Endothelial cell of umbilical vein (primary cell): ENCODE measurements at places on chromosomes 2 and 18.

DNA sequence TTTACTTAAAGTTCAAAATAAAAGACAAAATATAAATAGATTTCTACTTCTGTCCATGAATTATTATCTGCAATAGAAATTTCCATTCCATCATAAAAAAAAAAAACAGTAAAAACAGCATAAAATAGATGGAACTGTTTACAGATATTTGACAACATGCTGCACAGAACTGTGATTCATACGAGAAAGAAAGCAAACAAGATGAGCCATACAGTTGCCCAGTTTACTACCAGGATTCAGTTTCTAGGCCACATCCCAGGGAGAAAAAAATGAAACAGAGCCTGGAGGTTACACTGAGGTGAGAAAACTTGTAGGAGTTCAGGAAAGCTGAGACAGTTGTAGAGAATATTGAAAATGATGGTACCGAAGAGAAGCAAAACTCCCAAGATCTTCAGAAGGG lies 1426.9 kb upstream of the ACVR2A start:
- no peak for DNase-seq

DNA sequence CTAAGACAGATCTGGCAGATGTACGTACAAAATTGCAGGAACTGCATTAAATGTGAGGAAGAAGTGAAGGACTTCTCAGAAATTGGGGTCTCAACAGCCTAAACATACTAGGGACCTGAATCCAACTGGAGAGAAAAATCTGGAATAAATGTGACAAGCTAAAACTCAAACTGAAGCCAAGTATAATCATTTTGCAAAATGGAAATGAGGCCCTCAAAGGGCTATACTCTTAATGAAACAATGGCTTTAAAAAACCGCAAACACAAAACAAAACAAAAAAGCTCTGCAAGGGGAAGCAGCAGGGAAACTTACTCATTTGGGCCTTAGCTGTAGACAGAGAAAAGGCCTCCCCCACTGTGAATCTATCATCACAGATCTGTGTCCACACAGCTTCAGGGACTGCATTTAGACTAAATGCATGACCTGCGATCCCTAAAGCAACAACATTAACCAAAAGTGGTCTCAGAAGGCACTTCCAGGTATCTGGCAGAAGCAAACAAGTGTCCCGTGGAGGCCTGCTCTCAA lies 63.2 kb downstream of the CCBE1 start:
- DNase-seq: no peak

DNA sequence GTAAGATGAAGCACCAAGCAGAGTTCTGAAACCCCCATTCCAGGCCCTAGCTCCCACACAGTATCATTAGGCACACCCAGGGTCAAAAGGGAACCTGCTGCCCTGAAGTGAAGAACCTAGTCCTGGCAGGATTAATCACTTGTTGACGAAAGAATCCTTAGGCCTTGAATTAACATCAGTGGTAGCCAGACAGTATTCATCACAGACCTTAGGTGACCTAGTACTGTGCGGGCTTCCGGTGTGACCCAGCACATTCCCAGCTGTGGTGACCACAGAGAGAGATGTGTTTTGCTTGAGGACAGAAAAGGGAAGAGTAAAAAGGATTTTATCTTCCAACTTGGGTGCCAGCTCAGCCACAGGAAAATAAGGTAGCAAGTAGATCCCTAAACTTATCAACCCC lies 1071.4 kb upstream of the FAM98A start:
- no peak for DNase-seq

DNA sequence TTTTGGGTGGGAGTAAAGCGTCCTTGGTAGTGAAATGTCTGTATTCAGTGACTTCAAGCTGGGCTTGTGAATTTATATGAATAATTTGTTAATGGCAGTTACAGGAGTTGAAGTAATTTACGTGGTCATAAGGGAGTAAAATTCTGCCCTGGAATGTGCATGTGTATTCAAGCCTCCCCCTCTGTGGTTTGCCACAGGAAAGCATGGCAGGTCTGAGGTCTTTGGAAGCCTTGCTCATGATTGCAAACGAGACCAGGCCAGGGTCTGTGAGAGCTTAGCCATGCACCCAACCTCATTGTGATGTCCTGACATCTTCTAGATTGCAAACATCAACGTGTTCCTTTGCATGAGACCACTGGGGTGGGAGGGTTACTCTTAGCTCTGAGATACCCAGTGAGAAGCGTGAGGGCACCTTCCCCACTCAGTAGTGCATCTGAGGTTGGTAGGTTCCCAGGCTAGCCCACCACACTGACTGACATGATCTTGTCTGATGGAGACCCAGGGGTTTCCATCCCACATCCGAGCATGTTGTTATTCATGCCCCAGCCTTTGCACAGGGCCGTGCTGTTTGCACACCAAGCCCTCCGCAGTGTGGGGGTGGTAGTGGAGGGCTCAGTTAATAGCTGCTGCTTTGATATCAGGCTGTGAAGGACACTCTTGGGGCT lies 216.5 kb downstream of the KLHL29 start:
- DNase-seq: no peak

- DNase-seq: no peak
Observed at GRCh38 chr2:157764386-157764785, 111.7 kb downstream of the ACVR1 start.

GRCh38 chr2:124065636-124066035 lies 40.5 kb downstream of the CNTNAP5 start:
- no peak for DNase-seq

DNA sequence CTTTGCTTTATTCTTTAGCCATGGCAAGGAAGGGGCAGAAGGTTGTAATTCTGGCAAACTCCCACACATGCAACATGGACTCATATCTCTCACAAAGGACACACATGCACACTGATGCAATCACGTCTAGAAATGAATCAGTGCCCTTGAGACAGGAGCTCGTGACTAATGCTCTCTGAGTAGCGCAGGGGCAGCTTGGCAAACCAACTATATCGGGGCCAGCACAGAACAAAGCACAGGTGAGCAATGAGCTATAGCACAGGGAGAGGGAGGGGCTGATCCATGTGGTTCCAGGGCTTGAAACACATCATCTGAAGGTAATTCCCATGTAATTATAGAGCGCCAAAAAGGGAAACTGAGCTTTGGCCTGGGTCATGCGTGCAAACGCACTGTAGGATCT lies 165.2 kb upstream of the KLF7 start:
- DNase-seq: peak; percentile 93

- no peak for DNase-seq
Observed at GRCh38 chr18:40356168-40356567, 1598.9 kb upstream of the PIK3C3 start.

DNA sequence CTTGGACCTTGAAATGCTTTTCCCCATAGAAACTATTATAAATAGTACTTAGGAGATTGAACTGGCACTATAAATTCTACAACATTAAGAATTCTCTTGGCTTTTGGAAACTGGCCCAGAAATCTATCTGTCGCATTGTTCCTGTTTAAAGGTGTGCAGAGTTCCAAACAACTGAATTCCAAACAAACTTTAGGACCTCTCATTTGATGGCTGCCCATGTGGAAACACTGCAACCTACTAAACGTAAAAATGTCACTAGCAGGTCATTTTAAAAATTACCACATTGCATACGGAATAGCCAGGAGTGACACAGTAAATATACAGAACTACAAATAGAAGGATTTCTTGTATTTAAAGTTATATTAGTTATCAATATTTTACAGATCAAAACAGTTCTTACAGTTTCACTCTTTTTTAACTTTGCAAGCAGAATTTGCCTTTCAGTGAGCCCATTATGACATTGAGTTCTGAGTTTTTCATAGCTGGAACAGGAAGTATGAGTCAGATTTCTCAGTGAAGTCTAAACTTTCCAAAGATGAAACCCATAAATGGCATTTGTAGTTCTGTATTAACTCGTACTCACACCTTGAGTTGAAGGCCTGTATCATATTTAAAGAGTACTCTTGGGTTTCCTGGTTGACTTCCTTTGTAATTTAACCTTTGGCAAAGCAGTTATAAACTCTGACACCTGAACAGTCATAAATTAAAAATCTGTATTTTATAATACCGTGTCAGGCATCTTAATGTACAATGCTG lies 142.3 kb upstream of the BOD1L2 start:
- DNase-seq: peak; percentile 82

GRCh38 chr2:11336189-11336588 lies 8.2 kb downstream of the ROCK2 start:
- DNase-seq: no peak

DNA sequence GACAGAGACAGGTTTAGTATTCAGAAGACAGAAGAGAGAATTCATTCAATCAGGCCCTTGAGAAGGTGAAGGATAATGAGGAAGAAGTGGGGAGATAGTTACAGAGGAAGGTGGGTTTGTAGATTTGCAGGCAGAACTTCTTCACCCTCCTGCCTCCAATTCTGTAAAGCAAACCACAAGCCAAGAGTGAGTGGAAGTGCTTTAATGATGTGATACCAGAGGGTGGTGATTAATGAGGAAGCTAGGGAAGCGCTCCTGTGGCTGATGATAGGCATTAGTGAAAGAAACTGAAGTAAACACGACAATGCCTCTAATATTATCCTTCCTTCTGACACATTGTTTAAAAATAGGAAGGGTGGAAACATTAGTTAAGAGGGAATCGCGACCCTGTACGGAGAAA lies 78.2 kb downstream of the CAPN13 start:
- no peak for DNase-seq

GRCh38 chr2:170481201-170481600 lies 233.9 kb upstream of the SP5 start:
- DNase-seq: no peak

DNA sequence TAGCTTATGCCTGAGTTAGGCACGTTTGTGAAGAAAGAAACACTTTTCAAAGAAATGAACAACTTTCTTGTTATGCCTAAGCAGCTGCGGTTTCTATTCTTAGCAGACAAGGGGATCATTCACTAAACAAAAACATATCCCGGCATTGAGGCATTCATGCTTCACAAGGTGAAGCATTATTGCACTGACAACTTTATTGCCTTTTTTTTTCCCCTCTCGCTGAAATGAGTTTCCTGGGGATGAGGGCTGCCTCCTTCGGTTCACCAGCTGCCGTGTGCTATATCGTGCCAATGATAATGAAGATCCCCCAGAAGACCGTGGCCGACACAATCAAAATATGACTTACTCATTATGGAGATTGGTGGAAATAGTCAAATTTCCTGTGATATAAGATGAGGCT lies 288.2 kb upstream of the ST6GAL2 start:
- DNase-seq: no peak

DNA sequence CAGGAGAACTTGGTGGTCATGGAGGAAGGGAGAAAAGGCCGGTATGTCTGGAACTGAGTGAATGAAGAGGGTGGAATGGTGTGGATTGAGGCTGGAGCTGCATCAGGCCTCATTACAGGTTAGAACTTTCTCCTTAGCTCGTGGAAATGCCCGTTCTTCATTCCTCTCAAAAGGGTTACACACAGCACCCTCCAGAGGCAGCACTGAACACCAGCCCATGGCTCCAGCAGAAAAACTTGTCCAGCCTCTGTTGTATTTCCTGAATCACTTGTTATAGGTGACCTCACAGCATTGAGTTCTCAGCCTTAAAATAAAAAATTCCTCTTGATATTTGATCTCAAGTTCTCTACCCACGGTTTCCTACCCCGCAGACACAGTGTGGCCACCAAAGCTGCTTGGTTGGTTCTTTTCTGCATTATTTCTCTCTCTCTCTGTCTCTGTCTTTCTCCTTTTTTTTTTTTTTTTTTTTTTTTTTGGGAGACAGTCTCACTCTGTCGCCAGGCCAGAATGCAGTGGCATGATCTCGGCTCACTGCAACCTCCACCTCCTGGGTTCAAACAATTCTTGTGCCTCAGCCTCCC lies 89.6 kb downstream of the ITGB1BP1 start:
- DNase-seq: peak; percentile 84

DNA sequence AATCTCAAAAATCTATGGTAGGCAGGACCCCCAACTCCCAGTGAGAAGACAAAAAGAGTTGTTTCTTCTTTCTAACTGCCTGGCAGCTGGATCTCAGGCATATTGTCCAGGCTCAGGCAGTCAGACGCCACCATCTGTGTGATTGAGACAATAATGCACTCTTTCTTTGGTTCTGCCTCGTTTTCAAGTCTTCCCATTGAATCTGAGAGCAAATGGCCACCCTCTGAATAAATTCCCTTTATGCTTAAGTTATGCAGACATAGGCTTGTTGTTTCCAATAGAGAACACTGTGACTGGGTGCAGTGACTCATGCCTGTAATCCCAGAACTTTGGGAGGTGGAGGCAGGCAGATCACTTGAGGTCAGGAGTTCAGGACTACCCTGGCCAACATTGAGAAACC lies 15.3 kb upstream of the CD207 start:
- DNase-seq: no peak

DNA sequence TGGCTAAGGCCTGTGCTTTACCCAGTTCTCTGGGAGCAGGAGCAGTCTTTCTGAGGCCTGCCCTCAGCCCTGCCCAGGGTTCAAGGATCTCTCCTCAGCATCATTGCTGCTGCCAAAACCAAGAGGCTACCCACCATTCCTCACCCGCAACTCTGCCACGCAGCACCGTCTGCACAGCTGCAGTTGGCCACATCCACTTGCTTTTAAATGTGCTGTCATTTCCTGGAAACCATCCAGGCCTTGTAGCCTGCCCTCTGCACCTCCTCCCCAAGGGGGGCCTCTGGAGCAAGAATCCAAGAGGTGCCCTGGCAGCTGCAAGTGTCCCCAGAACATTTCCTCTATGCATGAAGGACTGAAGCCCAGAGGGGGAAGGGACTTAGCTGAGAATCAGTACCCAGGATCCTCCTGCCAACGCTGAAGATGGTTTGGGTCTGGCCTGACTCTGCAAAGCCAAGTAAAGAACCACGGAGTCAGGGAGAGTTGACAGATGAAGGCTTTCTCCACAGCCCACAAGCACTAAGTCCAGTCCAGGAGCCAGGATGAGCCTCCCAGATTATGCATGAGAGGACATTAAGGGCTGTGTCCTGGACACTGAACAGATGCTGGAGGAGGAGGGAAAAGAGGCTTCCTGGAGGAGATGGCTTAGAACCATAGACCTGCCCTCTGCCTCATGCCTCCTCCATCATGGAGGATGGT lies 14.9 kb downstream of the EMX1 start:
- no peak for DNase-seq

GRCh38 chr2:28615706-28616105 lies 119.8 kb downstream of the PLB1 start:
- DNase-seq: no peak

GRCh38 chr18:78788161-78788560 lies 191.5 kb upstream of the SALL3 start:
- DNase-seq: no peak

DNA sequence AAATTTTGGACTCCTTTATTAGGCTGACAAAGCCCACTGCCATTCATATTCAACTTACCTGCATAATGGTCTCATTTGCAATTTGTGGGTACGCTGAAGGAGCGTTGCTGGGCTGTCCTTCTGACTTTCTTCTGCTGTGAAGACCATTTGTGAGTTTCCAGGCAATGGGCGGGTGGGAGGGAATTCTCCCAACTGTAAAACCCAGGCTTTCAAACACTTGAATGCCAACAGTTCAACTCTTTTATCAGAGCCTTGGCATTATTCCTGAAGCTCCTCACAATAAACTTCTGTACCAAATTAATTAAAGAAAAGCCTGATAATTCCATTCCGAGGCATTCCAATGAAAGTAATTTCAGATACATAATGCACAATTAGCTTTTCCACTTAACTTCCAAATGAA lies 35.2 kb upstream of the GPR39 start:
- DNase-seq: no peak

GRCh38 chr2:120289221-120289906 lies 36.7 kb downstream of the RALB start:
- no peak for DNase-seq
